ENCODE measurements at places on chromosomes 5 and 9.

GRCh38 chr9:91269907-91270491 lies 91.7 kb downstream of the AUH start:
- no peak for DNase-seq

GRCh38 chr5:91038180-91038808 lies 344.8 kb downstream of the ARRDC3 start:
- DNase-seq: no peak

DNA sequence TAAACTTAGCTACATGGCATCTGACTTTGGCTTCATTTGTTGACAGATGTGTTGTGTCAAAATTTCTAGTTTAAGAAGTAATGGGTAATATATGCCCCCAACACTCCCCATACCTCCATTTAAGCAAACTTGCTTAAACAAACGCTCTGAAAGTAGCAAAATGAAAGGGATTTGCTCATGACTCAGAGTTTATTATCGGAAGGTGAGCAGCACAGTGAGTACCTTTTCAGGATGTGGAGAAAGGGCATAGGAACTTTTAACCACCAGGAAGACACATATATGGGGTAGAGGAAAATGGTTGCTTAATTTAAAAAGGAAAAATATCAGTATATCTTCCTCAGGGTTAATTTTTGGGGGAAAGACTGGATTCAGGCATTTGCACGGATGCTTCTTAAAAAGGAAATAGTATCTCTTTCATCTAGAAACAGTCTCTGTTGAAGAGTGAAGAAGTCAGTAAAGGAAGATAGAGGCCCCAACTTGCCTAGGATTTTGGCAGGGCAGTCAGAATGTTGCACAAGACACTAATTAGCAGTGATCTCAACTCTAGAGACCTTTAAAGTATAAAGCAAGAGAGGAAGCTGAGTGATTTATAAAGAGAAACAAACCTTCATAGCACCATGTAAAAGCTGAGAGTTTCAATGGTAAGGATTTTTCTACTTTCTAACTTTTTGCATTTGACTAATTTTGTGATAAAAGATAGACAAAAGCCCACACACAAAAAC lies 155.1 kb downstream of the TRIO start:
- peak; percentile 16 for DNase-seq

DNA sequence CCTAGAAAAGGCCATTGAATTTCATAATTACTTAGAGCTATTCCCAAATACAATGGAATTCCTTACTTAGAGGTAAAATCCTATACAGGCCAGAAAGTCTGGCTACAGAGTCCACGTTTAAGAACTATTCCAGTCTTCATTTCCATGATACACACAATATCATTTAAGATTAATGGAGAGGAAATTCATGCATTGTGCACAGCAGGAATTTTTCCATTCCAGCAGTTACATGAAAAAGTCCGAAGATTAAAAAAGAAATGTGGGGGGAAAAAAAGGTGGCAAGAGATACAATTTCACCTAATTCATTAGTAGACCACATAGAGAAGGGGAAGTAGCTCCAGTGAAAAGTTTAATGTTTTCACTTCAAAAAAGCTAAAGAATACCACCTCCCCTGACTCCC lies 63.1 kb downstream of the CHD1 start:
- DNase-seq: no peak

DNA sequence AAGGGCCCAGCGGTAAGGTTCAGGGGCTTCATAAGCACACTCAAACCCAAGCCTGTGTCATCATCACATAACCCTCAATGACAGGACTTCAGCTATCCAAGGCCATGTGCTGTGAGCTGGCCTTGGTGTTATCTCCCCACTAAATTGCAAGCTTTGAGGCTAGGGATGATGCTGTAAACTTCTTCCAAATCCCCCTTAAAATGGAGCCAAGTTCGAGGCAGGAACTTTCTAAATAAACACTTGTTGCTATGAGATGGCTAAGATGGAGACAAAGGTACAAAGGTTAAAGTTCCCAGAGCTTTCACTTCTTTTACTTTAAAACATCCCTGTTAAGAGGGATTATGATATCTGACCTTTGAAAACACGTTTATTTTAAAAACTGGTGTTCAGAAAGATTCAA lies 123.6 kb downstream of the MYO10 start:
- DNase-seq: no peak

DNA sequence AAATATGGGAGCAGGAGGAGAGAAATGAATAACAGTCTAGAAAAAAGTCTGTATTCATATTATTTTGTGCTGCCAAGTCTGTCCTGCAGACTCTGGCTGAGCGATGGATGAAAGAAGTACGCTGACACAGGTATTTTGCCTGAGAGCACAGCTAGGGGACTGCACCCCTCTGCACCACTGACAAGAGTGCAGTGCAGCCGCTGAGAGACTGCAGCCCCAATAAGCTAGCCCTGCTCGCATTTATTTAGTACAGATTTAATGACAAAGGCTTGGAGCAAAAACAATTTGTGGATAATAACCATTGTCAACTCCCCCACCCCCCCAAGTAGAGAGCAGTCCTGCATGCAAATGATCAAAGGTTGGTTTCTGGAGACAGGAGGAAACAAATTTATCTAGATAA lies 13.3 kb upstream of the MRPS30 start:
- no peak for DNase-seq

GRCh38 chr9:19498015-19498414 lies 89.2 kb downstream of the ACER2 start:
- DNase-seq: no peak

DNA sequence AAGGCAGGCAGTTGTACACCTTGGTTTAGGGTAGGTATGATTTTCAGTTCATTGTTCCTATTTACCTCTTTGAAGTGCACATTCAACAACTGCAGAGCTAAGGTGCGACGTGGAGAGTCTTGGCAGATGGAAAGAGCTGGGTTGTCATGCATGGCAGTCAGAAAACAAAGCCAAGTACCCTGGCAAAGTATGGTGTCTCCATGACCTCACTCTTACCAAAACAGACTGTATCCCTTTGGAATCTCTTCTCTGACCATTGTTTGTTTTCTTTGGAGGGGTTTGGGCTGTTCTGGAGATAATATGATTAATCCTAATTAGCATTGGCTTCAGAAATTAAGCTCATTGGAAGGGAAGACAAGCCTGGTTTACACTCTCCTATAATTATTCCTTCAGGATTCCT lies 665.7 kb downstream of the DNAH5 start:
- DNase-seq: no peak

DNA sequence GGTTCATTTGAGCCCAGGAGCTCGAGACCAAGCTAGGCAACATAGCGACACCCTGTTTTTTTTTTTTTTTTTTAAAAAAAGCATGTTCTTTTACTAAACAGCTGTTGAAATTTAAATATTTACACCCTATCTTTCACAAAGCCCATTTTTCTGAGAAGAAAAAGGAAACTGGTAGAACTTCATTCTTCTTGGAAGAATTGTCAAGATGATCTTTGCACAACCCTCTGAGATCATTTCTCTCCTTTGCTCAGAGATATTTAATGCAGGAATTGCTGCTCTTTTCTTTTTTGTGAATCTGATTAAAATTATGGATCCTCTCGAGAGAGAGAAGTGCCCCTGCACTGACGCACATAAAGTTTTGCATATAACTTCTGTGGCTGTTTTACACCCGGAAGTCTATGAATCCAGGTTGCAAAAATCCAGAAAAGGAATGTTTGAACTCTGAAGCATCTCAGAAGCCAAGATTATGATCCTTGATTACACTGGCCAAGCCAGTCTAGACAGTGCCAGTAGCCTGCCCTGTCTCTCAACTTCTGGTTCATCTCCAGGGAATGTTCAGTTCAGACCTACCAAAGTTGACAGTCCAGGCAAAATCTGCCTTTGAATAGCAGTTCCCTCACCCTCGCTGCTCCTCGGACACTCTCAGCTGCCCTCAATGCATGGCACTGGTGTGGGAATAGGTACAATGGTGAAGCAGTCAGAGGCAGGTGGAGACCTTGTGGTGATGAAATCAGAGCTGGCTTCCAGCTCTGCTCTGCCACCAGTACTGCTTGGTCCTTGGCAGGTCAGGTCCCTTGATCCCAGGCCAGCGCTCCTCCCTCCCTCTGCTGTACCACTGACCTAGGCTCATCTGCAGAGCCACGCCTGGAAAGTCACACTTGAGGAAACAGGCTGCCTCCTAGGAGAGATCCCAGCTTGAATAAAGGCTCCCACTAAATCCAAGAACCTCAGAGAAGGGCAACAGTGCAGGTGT lies 13.3 kb upstream of the SLC31A2 start:
- DNase-seq: no peak

DNA sequence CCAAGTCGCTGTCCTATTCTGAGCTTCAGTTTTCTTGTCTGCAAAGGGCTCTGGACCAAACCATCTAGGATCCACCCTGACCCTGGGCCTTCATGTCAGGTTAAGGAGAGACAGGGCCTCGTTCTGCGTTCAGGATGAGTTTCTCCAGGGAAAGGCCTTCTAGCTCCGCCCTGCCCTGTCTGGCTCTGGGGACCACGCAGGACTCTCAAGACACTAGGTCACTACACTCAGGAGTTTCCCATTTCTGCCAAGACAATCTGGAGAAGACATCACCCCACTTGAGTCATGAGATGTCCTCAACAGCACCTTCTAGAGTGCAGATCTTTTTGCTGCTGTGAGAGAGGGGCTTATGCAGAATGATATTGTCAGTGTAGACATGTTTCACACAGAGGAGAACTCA lies 53.2 kb upstream of the KCNMB1 start:
- DNase-seq: no peak

GRCh38 chr9:124146031-124146561 lies 111.7 kb upstream of the NEK6 start:
- DNase-seq: no peak

DNA sequence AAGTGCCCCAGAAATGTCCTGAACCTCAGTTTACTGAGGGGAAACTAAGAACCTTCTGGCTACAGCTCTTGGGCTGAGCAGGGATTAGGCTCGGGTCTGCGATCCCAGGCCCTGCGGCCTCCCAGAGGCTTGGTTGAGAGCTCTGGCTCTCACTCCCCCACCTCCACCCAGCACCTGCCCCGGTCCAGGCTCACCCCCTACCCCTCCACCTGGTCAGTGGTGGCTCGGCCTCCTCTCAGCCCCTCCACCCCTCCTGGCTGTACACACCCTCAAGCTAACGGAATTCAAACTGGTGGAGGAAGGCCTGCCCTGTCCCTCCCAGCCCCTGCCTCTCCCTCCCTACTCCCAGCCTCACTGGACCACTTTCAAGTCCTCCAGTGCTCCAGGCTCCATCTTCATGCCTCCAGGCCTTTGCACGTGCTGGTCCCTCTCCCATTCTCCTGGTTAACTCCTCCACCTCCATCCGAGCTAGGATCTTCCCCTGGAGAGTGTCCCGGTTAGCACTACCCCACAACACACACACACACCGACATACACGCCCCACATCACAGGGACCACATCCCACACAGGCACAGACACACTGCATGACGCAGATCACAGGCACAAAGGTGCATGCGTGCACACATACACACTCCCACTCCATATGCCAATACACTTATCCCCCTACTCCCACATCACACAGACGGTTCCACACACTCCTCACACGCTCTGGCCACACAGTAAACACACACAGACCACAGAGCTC lies 130.9 kb downstream of the C9orf50 start:
- no peak for DNase-seq

- DNase-seq: no peak
Measured at GRCh38 chr5:100903039-100903887, at the start of gene ST8SIA4. Gene ST8SIA4 (minus strand): TSS chr5:100903282. CDS start chr5:100902955, 327 bp downstream.

DNA sequence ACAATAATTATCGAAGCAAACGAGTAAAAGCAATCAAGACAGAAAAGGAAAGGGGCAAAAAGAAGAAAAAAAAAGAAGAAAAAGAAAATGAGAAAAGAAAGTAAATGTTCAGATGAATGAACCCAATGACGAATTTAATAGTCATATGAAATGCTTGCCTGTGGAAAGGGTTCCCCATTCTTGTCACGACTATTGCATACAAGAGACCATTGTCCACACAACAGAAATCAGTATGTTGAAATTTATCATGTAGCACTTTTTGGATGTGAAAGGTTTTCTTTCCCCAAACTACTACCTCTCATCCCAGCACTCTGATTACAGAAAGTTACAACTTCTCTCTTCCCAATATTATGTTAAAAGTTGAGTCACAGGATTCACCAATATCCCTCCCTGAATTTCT lies 162.4 kb downstream of the ZDHHC21 start:
- no peak for DNase-seq

GRCh38 chr9:92405818-92406217 lies 1.4 kb upstream of the OGN start:
- DNase-seq: no peak

GRCh38 chr9:69919461-69920061 lies 98.9 kb downstream of the CFAP95 start:
- no peak for DNase-seq

DNA sequence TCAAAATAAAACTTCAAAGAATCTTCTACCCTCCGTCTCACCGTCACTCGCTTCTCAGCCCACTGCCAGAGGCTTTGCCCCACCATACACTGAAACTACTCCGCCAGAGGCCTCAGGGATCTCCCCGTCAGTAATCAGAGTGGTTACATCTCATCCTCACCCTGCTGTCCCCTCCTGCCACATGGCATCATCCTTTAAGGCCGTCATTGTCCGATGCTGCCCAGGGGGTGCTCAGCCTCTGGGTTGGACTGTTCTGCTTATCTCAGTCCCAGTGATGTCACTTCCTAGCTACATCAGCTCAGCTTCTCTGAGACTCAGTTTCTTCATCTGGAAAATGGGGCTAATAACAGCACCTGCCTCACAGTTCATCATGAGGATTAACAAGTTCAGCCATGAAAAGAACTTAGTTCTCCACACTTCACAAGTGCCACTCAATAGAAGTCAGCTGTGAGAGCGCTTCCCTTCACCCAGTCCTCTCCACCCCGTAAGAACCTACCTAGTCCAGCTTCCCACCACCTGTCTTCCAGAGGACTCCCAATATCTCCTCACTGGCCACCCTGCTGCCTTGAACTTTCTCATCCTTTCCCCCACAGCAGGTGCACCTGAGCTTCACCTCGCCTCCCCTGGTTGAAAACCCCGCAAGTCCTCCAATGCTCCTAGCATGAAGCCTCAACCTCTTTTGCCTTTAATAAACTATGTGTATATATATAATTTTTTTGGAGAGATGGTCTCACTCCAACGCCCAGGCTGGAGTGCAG lies 2.8 kb upstream of the IL3 start:
- DNase-seq: no peak

- DNase-seq: no peak
Measured at GRCh38 chr5:8209500-8209899, 340.6 kb downstream of the MTRR start.

DNA sequence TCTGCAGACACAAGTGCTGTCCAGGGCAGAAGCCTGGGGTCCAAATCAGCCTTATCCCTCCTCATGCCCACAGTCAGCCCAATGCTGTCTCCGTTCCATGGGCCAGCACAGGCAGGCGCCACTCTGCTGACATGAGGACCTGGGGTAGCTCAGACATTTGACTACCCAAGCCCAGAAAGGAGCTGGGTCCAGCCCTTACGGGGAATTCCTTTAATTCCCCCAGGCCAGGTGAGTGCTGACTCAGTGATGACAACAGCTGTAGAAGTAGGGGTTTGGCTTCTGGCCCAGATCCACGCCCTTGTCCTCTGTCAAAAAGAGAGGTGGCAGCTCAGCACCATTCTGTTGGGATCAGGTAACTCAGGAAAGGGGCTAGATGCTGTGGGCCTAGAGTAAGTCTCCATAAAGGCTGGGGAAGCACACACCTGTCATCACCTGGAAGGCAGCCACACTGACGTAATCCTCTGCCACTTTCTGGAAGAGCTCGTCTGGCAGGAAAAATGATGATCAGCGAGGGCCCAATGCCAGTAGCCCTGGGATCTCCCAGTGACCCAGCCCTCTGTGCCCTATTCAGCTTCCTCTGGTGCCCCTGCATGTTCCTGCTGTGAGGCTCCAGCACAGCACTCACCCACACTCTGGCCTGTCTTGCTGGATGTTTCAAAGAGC lies 1.9 kb downstream of the RAB24 start:
- DNase-seq: no peak
